Left lobe of liver (tissue), 2 donors: ENCODE measurements at places on chromosomes 16 and 17.
A peak's percentile ranks its signal among the peaks of the same experiment; 100 is the strongest.

DNA sequence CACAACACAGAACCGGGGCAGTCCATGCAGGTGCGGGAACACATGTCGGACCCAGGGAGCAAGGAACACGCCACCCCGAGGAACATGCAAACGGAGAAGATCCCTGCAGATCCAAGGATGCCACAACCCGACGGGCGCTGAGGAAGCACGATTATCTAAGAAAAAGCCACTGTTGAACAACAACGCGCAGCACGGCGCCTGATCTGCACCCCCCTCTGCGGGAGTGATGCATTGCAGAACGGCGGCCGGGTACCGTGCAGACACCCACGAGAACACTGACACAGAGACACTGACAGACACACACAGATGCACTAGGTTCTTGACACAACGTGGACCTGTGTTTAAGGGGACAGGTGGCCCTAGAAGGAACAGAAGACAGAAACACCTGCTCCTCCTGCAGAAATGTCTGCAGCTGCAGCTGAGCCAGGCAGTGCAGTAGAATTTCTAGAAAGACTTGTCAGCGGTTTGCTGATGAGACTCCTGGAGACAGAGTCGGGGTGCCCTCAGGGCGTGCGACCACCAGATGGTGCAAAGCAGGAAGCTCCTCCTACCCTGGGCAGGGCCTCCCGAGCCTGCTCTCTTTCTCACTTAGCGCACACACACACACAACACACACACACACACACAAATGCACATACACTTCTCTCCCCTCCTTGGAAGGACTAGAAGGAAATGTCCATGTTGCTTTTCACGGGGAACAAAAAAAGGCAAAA, 7.5 kb downstream of the NPTX1 start:
- no peak for DNase-seq

DNA sequence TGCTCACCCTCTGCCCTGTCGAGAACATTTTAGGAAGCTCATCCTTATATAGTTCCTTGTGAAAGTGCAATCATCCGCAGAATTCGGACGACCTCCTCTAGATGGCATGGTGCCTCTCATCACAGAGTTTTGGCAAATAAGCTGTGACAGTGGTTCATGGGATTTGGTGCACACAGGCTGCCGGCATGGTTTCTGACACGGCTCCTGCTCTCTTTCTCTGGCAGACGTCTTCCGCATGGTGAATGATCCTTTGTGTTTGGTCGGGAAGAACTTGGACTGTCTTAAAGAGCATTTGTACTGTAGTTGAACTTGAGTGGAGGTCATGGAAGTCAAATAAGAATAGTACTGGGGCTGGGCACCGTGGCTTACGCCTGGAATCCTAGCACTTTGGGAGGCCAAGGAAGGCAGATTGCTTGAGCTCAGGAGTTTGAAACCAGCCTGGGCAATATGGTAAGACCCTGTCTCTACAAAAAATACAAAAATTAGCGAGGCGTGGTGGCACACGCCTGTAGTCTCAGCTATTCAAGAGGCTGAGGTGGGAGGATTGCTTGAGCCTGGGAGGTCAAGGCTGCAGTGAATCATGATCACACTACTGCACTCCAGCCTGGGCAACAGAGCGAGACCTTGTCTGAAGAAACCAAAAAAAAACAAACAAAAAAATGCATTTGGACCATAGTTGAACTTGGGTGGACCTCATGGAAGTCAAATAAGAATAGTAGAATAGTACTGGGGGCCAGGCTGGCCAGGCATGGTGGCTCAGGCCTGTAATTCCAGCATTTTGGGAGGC, 34.7 kb upstream of the NAT9 start:
- DNase-seq, result no peak

- peak; percentile 92 for DNase-seq
These were observed 1.8 kb downstream of the TNS4 start for GRCh38 chr17:40499551-40500189.

DNA sequence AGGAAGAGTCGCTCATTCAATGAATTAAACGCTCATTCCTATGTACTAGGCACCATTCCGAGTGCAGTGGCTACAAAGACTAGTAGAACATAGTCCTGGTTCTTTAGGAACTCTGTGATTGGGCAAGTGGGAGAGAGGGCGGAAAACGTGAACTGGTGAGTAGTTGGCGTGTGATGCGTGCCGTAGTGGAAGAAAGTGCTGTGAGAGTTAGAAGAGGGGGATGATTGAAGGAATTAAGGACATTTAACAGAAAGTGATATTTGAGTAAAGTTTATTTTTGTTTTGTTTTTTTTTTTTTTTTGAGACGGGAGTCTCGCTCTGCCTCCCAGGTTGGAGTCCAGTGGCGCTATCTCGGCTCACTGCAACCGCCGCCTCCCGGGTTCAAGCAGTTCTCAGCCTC, 7.9 kb upstream of the SLFN14 start:
- DNase-seq, result no peak

GRCh38 chr16:27844826-27845225, 218.7 kb downstream of the GSG1L start:
- DNase-seq, result no peak

DNA sequence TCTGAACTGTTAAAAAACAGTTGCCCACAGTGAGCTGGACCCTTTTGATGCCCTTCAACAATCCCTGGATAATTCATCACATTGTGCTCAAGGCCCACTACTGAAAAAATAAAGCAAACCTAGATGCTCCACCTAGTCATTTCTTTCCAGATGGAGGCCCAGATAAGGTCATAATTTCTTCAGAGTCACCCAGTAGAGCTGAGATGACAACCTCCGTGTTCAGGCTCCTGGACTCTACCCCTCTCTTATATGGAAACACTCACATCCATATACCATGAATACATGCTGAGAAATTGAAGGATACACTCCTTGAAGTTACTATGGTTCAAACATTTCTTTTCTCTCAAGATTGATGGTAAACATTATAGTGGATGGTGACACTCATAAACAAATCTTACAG, 2.7 kb upstream of the ABCA3 start:
- DNase-seq, result no peak

GRCh38 chr17:42964161-42964932, at the start of gene AARSD1:
Gene AARSD1 (minus strand): TSS chr17:42964454. CDS start chr17:42964440, 14 bp downstream.
- DNase-seq, result peak; percentile 95

DNA sequence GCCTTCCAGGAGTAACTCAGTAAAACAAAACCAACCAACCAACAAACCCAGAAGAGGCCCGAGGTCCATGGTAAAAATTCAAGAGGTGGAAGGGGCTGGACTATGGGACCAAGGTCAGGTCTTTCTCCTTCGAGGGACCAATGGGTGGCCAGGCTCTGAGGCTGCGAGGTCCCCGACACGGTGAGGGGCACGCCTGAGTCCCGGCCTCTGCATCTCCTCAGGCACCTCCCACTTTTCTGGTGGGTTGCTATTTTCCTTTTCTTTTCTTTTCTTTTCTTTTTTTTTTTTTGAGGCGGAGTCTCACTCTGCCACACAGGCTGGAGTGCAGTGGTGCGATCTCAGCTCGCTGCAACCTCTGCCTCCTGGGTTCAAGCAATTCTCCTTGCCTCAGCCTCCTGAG, 18.0 kb downstream of the CD7 start:
- no peak for DNase-seq

DNA sequence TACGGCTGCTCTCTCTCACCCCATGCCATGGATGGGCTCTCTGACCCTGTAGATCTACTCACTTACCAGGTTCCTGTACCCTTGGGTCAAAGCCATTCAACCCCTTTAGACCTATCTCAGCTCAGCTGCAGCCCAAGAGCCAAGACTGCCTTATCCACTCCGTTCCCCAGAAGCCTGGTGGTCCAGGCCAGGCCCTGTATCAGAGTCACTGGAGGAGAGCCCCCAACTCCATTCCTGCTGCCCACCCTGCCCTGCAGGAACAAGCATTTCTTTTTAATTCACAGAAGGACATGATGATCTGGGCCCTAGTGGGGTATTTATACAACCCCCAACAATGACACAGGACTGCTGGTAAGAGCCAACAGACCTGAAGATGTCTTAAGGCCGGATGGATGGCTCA, 76.8 kb downstream of the AIPL1 start:
- DNase-seq, result no peak

DNA sequence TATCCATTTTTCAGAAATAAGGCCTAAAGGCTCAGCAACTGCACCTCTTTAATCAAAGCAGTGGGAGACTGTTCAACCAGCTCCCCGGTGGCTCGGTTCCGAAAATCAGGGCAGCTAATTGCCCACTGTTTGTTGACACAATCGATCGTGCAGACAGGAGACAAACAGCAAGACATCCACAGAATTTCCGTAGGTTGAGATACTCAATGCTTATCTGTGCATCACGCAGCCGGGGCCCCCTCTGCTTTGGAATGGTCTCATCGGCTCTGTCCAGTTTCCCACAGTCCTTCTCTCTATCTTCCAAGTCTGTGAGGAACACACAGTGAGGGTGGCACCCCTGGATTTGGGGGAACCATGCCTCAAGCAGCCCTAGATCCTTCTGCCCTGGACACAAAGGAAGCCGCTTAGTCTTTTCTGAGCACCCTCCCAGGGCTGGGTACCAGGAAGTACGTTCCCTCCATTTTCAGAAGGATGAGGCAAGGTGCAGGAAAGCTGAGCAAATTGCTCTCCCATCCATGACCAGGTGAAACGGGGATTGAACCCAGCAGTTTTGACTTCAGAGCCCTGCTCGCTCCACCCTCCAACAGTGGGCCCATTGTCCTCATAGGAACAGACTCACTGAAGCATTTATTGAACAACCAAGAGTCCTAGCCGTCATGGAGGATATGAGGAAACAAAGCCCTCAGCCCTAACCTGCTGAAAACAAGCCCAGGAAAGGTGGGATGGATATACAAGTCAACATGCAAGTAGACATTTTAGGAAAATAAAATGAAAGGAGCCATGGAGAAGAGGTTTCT, 70.7 kb downstream of the C16orf95 start:
- DNase-seq, result no peak

DNA sequence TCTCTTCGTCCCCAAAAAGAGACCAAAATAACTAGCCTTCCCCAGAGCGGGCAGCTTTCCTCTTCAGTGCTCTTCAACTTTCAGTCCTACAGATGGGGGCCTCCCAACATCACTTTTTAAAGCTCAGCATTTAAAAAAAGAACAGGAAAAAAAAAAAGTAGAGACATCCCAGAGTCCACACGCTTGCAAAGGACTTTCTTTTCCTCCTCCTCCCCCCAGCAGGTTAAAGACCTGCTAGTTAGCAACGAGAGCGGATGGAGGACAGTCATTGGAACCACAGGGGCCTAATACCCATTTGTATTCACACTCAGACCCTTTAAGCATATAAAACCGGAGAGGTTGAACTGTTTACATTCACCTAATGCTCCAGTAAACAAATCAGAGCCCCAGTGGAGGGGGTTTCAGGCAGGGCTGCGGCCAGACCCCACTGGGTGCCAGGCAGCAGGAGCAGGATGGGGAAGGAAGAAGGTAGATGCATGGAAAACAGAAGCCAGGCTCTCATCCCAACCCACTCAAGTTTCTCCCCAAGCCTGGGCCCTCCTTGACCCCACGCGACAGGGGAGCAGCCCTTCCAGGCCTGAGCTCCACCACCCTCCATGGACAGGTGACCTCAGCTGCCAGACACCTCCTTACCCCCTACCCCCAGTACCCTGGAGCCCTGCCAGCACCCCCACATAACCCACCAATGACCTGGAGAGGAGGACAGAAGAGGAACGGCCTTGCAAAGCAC, 15.2 kb downstream of the ZFHX3 start:
- no peak for DNase-seq

GRCh38 chr17:3739422-3740124, 15.9 kb downstream of the HASPIN start:
- DNase-seq, result no peak

DNA sequence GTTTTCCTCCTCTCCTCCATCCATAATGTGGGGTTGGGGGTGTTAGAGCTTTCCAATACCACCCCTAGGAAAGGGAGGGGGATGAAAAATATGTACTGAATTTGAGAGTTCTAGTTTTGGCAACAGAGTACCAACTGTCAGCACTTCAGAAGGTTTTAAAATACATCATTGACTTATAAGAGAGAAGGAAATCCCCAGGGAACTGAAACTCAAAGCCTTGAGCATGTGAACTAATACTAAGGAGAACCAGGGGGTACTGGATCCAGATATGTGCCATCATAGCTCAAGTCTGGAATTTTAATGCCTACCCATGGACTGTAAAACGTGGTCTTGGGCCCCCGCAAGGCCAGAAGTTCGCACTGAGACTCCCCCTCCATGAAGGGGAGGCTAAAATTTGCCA, 15.8 kb downstream of the CACNG5 start:
- peak; percentile 1 for DNase-seq

DNA sequence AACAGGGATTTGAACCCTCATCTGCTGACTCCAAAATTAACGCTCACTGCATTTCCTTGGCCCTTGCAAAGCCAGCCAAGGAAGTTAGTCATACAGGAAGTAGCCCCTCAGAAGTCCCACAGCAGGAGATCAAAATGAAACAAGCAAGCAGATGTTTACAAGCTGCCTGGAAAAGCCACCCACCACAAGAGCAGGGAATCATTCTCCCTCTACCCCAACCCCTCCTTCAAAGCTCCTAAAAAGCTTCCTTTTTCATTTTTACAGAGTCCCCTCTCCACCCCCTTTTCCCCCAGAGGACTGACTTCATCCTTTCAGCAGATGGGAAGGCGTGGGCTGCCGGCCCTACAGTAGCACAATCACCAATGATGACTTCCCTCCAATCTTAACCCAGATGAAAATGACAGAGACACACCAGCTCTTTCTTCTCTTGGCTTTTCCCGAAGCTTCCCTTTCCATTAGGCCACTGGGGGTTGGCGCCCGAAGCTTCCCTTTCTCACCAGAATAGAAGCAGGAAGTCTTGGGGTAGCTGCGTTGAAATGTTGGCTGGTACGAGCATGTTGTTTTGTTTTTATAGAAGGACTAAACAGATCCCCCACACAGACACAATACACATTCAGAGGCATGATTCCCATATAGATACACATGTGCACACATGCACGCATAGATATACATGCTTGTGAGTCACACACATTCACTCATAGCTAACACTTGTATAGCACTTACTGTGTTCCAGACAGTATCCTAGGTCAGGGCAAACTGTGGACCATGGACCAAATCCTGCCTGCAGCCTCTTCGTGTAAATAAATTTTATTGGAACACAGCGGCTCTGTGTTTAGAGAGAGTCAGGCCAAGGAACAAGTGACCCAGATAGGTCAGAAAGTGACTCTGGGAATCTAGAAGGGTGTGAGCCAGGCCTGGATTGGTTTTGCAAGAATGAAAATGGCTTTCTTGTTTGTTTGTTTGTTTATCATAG, 17.4 kb downstream of the ITPRIPL2 start:
- DNase-seq, result peak; percentile 68

DNA sequence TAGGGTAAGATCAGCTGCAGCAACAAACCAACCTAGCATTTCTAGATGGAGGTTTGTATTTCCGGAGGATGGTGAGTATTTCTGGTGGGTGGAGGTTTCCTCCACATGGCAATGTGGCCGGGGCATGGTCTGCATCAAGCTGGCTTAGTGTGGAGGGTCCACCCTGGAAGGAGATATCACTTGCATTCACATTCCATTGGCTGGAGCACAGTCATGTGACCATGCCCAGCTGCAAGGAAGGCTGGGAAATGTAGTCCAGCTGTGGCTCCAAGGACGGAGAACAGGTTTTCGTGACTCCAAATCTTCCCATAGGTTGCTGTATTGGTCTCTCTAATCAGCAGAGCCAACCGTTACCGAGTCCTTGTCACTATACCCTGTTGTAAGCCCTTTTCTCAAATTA, 68.7 kb downstream of the RAI1 start:
- DNase-seq, result no peak
